ENCODE measurements at places on chromosomes 11 and 22. TPM values are rescaled to one million over a fixed set of nuclear protein-coding genes. Genes with fewer than 3 reads are reported as not detected.

MRGPRF gene
- 0.33 TPM for total RNA-seq

VSTM5 gene
- total RNA-seq, result 0.17 TPM

OPCML gene
- not detected for total RNA-seq

- DNase-seq, result peak; percentile 62
These were observed at the start of gene PGAP2 for GRCh38 chr11:3807909-3808860. Gene PGAP2, plus strand, starts transcription at chr11:3808560. Its CDS starts 2,700 bp downstream, at chr11:3811260.
